ENCODE measurements at places on chromosomes 3 and 15.

GRCh38 chr3:24396338-24396737, 98.3 kb downstream of the THRB start:
- no peak for DNase-seq

DNA sequence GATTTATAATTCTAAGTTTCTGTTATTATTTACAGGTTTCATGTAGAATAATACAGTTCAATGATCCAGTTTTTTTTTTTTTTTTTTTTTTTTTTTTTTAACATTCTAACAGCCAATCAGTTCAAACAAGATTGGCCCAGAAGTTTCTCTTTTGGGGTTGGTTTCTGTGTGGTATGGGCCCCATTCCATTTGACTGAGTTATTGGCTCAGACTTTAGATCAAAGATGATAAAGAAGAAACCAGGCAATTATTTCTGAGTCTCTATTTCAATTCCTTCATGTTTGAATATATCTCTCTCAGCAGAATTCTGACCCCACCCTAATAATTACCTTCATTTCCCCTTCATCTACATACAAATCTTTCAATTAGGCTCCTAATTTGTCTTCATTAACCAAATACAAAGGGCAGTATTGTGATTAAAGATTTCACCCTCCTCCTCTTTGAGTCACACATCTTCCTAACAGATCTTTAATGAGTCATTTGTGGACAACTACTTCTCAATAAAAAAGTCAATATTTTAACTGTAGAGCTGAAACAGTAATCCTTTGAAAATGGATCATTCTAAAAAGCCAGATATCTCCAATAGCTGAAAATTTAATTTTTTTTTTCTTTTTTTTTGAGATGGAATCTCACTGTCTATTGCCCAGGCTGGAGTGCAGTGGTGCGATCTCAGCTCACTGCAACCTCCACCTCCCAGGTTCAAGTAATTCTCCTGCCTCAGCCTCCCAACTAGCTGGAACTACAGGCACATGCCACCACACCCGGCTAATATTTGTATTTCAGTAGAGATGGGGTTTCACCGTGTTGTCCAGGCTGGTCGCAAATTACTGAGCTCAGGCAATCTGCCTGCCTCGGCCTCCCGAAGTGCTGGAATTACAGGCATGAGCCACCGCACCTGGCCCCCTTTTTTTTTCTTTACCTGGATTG, 878.8 kb downstream of the NAALADL2 start:
- DNase-seq = no peak

GRCh38 chr3:197281849-197282248, 16.6 kb downstream of the DLG1 start:
- no peak for DNase-seq

- no peak for DNase-seq
Measured at GRCh38 chr3:179288845-179289244, 34.0 kb upstream of the ZNF639 start.

DNA sequence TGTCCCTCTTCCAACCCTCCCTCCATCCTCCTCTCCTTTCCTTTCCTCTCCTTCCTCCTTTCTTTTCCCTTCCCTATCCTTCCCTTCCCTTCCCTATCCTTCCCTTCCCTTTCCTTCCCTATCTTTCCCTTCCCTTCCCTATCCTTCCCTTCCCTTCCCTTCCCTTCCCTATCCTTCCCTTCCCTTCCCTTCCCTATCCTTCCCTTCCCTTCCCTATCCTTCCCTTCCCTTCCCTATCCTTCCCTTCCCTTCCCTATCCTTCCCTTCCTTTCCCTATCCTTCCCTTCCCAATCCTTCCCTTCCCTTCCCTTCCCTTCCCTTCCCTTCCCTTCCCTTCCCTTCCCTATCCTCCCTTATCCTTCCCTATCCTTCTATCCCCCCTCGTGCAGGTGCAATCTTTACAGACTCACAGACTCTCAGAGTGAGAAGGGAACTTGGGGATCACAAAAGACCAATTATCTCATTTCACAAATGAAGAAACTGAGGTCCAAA, 31.5 kb downstream of the RASGRF1 start:
- DNase-seq = no peak

DNA sequence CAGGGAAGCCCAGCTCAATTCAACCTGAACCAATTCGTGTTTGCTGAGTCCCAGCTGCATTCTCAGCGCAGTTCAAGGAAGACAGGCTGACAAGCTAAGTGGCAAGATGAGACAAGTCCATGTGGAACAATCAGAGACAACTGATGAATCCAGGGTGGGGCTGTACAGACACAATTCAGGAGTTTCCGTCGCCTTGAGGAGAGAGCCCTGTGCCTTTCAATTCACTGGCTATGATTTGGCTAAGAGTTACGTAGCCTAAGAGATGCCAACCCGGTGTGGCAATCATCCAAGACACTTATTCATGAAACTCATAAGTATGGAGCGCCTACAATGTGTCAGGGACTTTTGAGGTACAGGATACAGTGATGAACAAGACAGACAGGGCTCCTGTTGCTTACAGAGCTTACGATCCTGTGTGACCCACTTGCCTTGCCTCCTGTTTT, 15.5 kb upstream of the ZBED2 start:
- DNase-seq = no peak

DNA sequence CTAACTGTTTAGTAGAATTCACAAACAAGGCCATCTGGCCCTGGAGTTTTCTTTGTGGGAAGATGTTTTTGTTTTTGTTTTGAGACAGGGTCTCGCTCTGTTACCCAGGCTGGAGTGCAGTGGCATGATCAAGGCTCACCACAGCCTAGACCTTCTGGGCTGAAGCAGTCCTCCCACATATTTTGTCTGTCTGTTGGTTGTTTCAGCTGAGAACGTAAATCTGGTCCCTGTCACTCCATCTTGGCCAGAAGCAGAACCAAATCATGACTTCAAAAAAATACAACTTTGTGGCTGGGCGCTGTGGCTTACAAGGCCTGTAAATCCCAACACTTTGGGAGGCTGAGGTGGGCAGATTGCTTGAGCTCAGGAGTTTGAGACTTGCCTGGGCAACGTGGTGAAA, 27.1 kb downstream of the MRAS start:
- DNase-seq = no peak

- no peak for DNase-seq
Measured at GRCh38 chr3:15276028-15276724, 56.2 kb downstream of the SH3BP5 start.

DNA sequence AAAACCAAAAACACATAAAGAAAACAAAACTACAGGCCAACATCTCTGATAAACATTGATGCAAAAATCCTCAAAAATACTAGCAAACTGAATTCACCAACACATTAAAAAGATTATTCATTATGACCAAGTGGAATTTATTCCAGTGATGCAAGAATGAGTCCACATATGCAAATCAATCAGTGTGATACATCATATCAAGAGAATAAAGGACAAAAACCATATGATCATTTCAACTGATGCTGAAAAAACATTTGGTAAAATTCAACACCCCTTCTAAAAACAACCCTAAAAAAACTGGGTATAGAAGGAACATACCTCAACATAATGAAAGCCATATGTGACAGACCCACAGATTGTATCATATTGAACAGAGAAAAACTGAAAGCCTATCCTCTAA, 265.6 kb upstream of the DCBLD2 start:
- DNase-seq = no peak

GRCh38 chr3:56923526-56924224, 121.9 kb upstream of the ARHGEF3 start:
- no peak for DNase-seq

GRCh38 chr3:48952510-48953118, 34.0 kb downstream of the ARIH2 start:
- DNase-seq = no peak

- DNase-seq = no peak
Measured at GRCh38 chr3:39383045-39383880, at the start of gene SLC25A38. TSS of gene SLC25A38 (plus strand) at chr3:39383370. CDS start at chr3:39383725, 355 bp downstream.

- DNase-seq = no peak
Measured at GRCh38 chr3:196670339-196670738, 30.8 kb downstream of the NRROS start.

DNA sequence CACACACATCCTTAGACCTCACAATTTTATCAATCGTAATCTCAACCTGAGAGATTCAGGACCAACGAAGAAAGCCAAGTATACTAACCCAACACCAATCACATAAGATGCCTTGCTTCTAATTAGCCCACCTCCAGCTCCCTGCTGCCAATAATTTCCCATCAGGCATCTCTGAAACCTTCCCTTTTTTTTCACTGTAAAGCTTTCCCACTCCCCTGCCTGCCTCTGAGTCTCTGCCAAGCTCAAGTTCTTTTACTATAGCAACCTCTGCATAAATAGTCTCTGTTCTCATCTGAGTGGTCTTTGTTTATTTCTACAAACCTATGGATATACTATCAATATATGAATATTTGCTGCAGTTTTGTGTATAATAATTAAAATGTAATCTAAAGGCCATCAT, 86.5 kb downstream of the PIK3CB start:
- DNase-seq = no peak

DNA sequence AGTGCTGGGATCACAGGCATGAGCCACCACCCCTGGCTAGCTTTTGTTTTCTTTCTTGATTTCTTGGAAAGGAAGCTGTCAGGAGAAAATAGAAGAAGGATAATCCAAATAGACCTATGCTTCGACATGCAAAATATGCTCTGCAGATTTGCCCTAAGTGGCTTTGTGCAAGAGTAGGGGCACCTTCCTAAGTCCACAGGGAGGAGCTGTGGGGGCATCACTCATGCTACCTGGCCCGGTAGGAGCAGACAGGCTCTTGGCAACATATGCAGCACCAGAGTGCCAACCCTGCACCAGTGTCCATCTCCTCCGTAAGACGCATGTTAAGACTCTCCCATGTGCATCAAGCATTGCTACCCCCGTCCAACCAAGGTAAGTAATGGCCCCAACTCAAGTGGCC, 190.7 kb upstream of the UBE2E1 start:
- DNase-seq = no peak

GRCh38 chr15:98955961-98956723, 51.5 kb downstream of the PGPEP1L start:
- DNase-seq = no peak

GRCh38 chr3:123405021-123405420, 43.9 kb downstream of the ADCY5 start:
- DNase-seq = no peak

DNA sequence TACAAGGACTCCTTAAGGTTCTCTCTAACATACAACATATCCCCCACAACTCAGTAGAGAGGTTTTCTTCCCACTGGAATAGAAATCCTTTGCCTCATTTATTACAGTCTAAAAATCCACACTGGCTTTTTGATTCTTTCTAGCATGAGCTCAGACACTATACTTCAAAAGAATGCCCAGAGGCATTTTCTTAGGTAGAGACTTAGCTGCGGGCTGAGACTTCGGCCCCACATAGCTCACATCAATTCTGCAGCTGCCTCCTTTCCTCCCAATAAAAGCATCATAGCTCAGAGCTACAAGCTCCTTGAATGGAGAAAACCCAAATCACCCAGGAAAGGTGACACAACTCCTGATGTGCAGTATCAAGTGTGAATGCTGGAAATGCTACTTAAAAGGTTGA, 52.4 kb downstream of the AAGAB start:
- no peak for DNase-seq

DNA sequence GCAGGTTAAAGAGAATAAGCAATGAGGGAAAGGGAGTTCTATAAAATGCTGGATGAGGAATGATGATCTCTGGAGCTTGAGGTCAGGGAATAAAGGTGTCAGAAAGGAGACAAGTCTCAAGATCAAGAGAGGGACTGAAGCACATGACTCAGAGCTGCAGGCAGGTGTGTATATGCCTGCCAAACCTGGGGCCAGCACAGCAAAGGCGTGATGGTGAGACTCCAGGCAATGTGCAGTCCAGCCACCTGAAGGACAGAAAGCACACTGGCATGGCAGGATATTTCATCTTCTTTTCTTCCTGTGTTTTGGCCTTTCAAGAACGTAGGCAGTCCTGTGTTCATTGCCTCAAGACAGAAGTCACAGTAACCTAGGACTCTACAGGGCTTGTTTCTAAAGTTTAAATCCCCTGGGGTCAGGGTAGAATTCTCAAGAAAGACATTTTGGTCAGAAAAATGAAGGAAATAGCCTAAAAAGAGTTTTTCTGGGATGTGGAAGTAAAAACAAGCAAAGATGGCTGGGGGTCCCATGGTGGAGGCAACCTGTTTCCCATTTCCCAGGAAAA, 55.5 kb upstream of the TOPAZ1 start:
- no peak for DNase-seq

DNA sequence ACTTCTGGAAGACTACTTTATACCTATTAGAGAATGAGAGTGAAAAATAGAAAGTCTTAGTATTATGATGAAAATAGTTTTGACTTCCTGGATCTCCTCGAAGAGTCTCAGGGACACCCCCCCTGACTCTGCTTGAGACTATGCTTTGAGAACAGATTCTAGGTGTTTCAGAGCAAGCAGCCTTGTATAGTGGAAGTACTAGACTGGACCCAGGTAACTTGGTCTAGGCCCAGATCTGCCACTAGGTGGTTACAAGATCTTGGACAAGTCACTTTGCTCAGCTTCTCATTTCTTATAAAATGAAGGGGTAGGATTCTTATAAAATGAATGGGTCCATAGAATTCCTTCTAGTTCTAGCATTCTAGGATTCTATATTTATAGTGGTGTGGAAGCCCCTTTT, 9.1 kb downstream of the ABHD5 start:
- no peak for DNase-seq

DNA sequence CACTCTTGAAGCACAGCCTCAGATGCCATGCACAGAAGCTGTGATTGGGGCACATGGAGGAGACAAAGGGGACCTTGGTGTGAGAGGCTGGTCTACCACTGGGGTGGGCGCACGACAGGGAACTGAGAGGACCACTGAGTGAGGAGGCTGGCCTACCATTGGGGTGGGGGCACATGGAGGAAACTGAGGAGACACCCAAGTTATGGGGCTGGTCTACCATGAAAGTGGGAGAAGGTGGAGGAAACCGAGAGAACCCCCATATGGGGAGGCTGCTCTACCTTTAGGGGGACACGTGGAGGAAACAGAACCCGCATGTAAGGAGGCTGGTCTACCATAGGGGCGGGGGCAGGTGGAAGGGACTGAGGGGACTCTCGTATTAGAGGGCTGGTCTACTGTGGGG, 153.4 kb downstream of the FBLN2 start:
- no peak for DNase-seq

GRCh38 chr15:58410353-58410752, 21.4 kb upstream of the LIPC start:
- no peak for DNase-seq

DNA sequence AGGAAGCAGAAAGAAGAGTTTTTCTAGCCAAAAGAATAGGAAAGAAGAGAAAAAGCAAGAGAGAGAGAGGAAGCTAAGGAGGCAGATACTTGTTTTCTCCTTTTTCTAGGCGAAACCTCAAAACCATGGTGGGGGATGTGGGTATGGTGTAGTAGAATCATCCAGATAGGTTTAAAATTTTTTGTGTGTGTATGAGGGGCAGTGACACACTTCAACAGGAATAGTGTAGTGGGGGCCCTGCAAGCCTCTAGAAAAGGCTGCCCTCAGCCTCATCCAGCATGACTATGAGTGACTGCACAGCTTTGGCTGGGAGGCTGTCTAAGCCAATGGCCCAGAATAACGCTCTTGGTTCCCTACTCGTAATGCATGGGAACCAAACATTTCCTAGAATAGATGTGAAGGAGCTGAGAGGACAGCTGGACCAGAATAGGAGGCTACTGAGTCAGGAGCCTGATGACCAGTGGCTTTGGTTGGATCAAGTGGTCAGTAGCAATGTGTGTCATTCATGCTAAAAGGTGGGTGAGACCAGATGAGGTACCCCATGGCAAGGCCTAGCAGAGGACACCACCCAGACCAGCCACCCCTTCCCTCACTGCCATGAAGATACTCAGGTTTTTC, 24.4 kb downstream of the MOBP start:
- no peak for DNase-seq

GRCh38 chr15:58043192-58043903, 22.2 kb downstream of the ALDH1A2 start:
- no peak for DNase-seq

GRCh38 chr3:52303811-52304210, 12.3 kb upstream of the DNAH1 start:
- DNase-seq = no peak
